ENCODE measurements at places on chromosomes 7 and 10.

DNA sequence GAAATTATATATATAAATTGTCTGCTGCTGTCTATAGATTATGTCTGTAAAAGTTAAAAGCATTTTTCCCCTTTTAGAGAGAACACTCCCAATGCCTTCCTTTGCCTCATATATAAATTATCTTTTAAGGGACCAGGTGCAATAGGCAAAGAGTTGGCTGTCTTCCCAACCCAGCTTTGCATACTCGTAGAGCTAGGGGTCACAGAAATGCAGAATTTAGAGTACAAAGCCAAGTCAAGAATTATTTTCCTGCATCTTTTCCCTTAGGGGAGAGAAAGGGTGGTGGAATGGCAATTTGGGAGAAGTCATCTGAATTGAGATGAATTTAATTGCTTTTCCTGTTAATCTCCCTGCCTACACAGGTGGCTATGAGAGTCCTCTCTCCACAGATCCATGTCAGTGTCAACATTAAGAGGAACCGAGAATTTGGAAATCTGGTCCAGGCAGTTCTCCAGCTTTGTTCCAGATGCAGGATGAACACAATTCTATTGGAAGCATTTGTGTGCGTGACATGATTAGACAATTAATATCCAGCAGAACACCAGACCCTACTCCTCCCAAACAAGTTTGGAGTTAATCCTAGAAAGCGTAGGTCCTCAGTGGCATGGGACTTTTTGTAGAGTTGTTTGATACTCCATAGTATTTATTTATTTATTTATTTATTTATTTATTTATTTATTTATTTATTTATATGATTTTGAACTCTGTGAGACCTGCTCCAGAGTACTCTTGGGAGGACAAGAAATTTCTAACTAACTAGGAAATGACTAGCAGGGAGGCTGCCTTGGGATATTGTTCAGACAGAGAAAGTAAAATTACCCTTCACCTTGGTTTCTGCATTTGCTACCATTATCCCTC lies 80.3 kb upstream of the SKAP2 start:
- no peak for DNase-seq

GRCh38 chr10:96257944-96258343 lies 13.4 kb downstream of the BLNK start:
- DNase-seq = no peak

- no peak for DNase-seq
These were observed 2.6 kb upstream of the PLCE1 start for GRCh38 chr10:93991114-93991513.

GRCh38 chr10:119656760-119657159 lies 5.6 kb downstream of the BAG3 start:
- no peak for DNase-seq

DNA sequence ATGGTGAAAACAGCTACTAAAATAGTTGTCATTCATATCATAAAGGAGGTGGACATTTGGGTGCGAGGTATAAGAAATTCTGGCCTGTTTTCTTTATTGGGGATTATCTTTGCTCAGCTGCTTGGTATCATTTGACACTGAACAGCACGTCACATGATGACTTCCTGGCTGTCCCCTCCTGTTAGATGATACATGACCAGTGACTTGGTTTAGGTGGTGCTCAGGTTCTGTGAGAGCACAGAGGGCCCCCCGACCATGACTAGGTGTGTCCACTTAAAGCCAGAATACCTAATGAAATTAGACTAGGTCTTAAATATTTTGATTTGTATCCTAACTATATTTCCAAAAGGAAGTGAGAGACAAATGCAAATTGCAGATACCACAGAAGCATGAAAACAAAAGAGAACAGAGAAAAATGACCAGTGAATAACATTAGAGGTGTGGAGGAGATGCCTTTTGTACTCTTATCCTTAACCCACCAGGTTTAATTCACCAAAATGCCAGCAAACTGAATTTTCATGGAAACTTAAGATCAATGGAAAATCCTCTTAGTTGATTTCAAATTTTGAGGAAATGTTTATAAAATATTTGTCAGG lies 50.6 kb upstream of the GJD4 start:
- no peak for DNase-seq

GRCh38 chr7:48424731-48425130 lies 253.5 kb downstream of the ABCA13 start:
- DNase-seq = no peak

Data from stimulated activated CD8-positive, alpha-beta memory T cell treated with anti-CD3 and anti-CD28 coated beads, Interleukin-12 subunit alpha, Interleukin-12 subunit beta, amount 100 ng/mL, for 4 hours (primary cell).